Glutamatergic neuron (in vitro differentiated cells): ENCODE measurements at places on chromosomes 13 and 19.

GRCh38 chr19:43776286-43776685 is 4.5 kb downstream of the KCNN4 start:
- no peak for DNase-seq

DNA sequence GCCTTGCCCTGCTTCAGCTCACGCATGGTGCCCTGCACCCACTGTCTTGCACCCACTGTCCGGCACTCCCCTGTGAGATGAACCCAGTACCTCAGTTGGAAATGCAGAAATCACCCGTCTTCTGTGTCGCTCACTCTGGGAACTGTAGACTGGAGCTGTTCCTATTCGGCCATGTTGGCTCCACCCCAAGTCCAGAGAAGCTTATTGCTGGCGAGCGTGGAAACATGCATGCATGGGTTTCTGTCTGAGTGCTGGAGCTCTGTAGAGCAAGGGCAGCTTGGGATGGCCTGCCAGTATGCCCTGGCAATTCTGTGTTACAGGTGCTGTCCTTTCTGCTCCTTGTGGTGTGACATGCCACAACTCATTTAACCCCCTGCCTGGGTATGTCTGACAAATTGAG is 152.8 kb downstream of the SHISA2 start:
- no peak for DNase-seq

DNA sequence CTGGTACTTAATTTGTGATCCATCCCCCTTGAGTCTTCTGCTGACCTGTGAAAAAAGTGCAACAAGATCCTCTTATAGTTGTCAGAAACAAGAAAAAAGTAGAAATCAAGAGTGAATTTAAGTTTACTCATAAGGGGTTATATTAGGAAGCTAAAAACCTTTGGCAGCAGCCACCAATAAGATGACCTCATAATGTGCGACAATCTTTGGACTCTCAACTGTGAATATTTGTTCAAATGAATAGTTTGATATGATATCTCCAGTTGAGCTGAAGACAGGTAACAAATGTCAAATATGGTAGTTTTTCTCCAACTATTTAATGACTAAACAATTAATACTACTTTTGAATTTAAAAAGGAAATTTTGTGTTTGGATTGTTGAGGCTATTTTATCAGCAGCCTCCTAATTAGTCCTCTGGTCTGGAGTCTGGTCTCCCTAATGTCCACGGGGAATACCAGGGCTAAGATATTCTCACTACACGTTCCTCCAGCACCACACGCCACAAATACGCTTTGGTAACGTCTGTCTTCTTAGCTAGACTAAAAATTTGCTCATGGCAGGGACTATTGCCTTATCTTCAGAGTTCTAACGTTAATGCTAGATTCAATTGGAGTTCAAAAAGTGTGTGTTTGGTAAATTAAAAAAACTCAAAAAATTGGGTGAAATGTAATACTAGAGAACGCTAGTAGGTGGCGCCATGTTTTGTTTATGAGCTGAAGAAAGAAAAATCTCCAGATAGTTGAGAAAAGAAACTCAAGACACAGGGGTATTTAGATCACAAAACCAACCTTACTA is 51.0 kb upstream of the PDX1 start:
- no peak for DNase-seq

DNA sequence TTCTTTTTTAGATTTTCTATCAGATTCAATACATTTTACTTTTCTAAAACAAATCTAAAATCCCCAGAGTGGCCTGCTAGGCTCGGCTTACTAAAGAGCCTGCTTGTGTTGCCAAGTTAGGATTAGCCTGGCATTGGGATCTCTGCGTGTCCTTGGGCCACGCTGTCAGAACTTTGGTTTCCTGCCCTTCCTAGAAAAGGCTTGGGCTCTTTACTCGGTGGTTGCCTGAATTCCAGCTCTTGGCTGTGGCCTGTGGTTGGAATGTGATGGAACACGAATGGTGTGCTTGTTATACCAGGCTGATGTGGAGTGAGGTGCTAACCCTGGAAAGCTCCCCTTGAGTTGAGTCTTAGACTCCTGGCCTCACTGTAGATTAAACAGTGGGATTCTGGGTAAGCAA is 8.5 kb downstream of the SPATA13 start:
- DNase-seq = no peak

GRCh38 chr13:49443357-49443703 is 534 bp downstream of the CAB39L start:
- no peak for DNase-seq

DNA sequence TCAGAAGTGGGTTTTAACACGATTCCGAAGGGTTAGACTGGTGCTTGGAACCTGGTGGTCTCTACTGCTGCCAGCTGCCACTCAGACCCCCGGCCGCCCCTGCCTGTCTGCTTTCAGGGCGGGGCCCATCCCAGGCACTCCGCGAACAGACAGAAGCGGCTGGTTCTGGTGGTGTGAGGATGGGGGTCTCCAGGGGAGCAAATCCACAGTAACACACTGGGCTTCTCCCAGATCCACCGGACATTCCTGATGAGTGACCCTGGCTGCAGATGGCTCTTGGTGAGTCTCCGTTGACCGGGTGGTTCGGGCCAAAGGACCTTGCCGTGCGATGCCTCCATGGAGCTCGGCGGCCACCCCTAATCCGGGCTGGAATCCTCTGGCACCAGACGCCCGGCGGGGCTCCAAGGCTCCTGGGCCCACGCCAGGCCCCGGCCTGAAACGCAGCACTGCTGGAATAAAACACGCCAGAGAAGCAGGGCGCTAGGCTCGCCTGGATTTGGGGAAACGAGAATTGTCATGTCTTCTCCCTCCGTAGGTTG is 2.1 kb upstream of the PTBP1 start:
- DNase-seq = no peak

DNA sequence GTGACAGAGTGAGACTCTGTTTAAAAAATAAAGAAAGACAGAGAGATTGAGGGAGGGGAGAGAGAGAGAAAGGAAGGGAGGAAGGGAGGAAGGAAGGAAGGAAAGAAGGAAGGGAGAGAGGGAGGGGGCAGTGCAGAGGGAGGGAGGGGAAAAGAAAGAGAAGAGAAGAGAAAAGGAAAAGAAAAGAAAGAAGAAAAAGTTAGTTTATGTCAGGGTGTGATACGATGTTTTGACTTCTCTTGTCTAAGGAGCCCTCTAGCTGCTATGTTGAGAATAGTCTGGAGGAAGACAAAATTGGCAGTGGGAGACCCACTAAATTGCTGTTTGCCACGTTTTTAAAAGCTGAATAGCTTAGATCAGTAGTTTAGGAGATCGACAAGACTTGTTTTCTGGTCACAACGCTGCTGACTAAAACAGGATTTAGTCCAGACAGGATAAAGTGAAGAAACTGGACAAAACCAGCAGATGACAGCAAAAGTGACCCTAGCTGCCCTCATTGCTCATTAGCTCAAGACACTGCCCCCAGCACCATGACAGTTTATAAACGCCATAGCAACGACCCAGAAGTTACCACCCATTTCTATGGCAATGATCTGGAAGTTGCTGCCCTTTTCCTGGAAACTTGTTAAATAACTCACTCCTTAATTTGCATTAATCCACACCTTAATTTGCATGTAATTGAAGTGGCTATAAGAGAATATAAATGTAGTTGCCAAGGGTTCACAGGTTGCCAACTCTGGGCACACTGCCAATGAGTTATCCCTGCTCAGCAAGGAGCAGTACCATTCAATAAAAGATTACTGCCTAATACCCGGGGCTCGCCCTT is 11.1 kb downstream of the TEX101 start:
- no peak for DNase-seq

DNA sequence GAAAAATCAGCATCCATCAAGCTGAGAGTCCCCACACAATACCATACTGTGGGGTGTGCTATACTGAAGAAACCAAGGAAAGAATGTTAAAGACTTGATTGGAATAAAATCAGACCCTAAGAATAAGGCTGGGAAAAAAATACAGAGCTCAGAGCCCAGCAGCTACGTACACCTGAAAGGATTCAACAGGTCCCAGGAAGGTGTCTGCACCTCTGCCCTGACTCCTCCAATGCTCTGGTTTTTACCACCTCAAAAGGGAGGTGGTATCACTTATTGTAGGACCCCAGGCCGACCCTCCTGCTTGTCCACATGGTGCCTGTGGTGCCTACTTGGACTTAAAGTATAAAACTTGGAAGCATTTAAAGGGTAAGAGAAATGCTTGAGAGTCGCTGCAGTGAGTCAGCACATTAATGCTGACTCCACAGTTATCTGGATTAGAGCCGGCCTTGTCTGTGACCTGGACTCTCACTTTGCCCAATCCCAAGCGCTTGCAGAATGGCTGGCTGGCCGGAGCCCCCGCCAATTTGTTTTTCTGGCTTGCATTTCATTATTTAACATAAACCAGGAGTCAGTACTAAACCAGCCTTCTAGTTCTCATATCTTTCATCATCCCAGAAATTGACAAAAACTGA is 110.1 kb downstream of the FGF14 start:
- no peak for DNase-seq

GRCh38 chr13:23147827-23148226 is 33.0 kb upstream of the SGCG start:
- DNase-seq = no peak

DNA sequence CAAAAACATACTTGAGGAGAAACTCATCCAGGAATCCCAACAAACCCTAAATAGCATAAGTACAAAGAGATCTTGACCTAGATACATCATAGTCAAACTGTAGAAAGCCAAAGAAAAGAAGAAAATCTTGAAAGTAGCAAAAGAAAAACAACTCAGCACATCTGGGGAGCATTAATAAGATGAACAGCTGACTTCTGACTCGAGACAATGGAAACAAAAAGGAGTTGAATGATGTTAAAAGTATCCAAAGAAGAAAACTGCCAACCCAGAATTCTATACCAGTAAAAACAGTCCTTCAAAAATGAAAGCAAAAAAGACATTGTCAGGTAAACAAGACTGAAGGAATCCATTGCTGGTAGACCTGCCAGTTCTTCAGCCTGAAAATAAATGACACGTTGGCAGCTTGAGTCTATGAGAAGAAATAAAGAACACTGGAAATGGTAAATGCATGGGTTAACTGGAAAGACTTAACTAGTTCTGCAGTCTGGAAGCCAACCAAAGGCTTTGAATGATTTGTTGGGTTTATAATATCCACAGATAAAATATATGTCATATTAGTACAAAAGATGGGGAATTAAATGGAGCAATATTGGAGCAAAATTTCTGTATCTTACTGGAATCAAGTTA is 46.8 kb downstream of the TSSK6 start:
- no peak for DNase-seq

DNA sequence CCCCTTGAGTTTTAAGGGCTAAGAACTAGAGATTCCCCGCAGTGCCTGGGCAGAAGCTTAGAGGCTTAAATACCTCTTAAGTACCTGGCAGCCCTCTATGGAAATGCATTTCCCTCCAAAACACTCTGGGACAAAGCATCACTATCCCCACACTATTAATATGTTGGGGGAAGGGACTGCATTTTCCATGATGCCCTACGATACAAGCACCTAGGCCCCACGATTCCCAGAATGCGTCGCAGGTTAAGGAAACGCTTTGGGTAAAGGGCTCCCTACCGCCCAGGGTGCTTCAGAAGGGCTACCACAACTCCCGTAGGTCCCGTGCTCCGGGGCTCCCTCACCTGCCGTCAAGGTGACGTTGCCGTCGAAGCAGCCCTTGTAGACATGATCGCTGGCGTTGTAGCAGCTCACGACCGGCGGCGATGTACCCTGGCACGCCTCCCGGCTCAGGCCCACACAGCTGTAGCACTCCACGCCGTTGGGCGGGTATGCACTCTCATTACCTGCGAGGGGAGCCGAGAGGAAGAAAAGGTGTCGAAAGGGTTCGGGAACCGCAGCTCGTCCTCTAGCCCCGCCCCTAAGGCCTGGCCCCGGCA is 2.5 kb downstream of the LYPD3 start:
- DNase-seq = no peak

DNA sequence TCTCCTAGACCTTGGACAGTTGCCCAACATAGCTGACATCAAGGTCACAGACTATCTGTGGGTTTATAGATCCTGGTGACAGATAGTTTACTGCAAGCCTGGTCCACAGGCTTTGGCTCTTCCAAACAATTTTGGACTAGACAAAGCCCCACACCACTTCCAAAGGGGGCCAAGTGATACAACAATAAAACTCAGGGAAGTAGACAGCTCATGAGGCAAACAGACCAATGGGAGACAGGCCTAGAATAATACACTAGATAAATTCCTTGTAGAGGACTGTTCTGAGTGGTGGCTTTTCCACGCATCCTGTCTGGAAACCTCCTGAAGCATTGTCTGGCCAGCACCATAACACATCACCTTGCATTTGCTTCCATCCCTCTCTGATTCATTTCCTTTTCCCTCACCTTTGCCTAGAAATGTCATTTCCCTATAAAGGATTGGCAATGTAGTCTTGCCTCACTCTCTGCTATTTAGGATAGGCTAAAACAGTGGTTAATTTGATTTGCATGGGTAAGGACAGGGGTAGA is 284.2 kb downstream of the POU4F1 start:
- no peak for DNase-seq

DNA sequence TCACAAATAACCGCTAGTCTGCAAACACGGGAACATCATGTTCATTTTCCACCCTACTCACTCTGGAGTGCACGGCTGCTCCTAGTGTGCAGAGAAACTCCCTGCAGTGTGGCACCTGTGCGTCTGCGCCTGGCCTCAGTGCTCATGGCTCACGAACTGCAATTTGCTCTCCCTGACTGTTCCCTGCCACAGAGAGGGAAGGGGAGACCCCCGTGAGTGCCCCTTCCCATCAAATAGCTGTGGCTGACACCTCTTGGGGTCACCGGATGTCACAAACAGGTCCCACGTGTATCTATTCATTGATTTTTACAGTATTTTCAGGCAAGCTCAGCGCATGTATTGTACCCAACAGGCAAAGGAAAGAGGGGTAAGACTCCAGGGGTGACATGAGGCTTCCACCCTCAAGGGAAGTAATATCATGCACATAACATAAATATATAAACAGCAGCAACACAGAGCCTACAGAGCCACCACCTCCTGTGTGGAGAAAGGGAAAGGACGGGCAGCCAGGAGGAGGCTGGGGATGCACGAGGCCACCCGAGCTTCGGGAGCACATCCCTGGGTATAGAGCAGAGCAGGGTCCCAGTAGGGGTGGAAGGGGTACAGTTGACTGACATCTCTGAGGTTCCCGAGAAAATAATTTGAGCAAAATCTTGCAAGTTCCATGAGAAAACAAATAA is 140.3 kb upstream of the SOX1 start:
- no peak for DNase-seq

DNA sequence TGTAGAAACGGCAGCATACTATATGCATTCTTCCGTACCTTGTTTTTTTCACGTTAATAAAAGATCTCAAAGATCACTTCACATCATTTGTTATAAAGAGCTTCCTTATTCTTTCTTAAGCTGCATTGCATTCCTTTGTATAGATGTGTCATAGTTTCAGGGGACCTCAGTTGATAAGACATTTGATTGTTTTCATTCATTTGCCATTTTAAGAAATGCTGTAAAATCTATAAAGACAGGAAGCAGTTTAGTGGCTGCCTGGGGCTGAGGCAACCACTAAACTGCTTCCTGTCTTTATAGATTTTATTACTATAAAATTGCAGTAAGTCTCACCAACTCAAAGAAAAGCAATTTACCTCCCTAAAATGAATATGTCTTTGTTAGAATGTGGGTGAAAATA is 59.4 kb downstream of the ZDHHC20 start:
- DNase-seq = no peak
